Panc1 (cell line): ENCODE measurements at places on chromosomes 11 and 22.

GRCh38 chr11:130150790-130151189, 8.8 kb upstream of the ST14 start:
- H3K36me3 ChIP-seq, result no peaks in the 10 kb centered on the region
- no peak for DNase-seq

- H3K4me3 ChIP-seq, result no peak overlapping the region
- DNase-seq, result no peak
- no peaks in the 10 kb centered on the region for H3K4me1 ChIP-seq
- H3K36me3 ChIP-seq, result no peaks in the 10 kb centered on the region
- H3K27ac ChIP-seq, result no peak overlapping the region
Measured at GRCh38 chr11:40125054-40125453, 1334.4 kb downstream of the LRRC4C start.

GRCh38 chr22:24289741-24290163, 19.1 kb downstream of the SPECC1L start:
- DNase-seq, result no peak
- H3K27ac ChIP-seq, result peak overlapping the region; percentile 14
- H3K4me3 ChIP-seq, result no peak overlapping the region
- no peaks in the 10 kb centered on the region for H3K27me3 ChIP-seq

GRCh38 chr22:48707763-48708557, 1119.7 kb downstream of the BRD1 start:
- H3K4me1 ChIP-seq, result no peaks in the 10 kb centered on the region
- DNase-seq, result no peak
- H3K27ac ChIP-seq, result no peak overlapping the region
- no peaks in the 10 kb centered on the region for H3K36me3 ChIP-seq
- no peaks in the 10 kb centered on the region; the same call in 1 of the 2 replicates for H3K27me3 ChIP-seq

DNA sequence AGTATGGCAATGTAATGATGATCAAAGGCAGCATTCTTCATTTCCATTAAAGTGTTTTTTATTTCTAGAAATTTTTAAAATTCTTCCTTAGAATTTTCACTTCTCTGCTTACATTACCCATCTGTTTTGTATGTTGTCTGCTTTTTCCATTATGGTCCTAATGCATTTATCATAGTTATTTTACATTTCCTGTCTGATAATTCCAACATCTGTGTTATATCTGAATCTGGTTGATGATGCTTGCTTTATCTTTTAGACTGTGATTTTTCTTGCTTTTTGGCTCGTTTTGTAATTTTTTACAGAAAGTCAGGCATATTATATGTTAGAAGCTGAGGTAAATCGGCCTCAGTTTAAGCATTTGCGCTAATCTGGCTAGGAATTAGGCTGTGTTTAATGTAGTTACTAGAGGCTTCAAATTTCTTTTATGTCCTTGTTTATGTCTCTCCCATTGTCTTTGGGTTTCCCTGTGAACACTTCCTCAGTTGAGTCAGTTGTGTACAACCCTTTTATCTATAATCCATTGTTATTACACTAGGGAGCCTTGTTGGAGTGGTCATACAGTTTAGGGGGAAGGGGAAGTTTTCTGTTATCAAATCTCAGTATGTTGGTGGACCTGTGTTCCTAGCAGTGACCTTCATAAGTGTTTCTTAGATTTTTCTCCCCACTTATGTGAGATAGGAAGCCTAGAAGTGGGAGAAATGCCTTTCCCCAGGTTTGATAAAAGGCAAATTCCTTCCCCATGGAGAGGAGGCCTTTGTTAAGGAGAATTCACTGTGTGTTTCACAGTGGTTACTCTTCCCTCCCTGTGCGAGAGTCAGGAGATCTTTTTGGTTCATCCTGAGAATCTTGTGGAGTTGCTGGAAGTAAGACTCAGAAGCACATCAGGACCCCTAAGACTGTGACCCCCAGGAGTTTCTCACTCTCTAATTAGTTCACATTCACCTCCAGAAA, 437.5 kb downstream of the INSC start:
- H3K27ac ChIP-seq, result no peak overlapping the region
- no peaks in the 10 kb centered on the region for H3K4me1 ChIP-seq
- no peaks in the 10 kb centered on the region for H3K27me3 ChIP-seq
- no peaks in the 10 kb centered on the region for H3K36me3 ChIP-seq
- H3K4me3 ChIP-seq, result no peak overlapping the region

- DNase-seq, result no peak
- H3K36me3 ChIP-seq, result no peaks in the 10 kb centered on the region
- no peak overlapping the region for H3K4me3 ChIP-seq
- H3K27ac ChIP-seq, result no peak overlapping the region
- no peaks in the 10 kb centered on the region for H3K27me3 ChIP-seq
Measured at GRCh38 chr22:40799008-40799407, 20.1 kb downstream of the SLC25A17 start.

DNA sequence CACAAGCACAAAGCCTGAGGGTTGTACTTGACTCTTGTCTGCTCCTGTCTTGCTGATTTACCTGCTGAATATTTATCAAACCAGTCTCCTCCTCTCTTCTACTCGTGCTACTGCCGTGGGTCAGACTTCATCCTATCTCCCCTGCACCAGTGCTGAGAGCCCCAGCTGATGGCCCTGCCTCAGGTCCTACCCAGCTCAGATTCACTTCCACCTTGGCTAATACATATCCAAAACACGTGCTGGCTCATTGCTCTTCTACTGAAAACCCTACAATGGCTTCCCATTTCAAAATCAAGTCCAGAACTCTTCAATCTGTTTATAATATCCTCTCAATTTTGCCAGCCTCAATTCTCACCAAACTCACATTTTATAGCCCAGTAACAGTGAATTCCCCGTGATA, 48.3 kb downstream of the RAB30 start:
- H3K36me3 ChIP-seq, result no peaks in the 10 kb centered on the region
- H3K27me3 ChIP-seq, result no peaks in the 10 kb centered on the region
- H3K4me1 ChIP-seq, result peaks cover 19% of the 10 kb centered on the region
- no peak for DNase-seq

DNA sequence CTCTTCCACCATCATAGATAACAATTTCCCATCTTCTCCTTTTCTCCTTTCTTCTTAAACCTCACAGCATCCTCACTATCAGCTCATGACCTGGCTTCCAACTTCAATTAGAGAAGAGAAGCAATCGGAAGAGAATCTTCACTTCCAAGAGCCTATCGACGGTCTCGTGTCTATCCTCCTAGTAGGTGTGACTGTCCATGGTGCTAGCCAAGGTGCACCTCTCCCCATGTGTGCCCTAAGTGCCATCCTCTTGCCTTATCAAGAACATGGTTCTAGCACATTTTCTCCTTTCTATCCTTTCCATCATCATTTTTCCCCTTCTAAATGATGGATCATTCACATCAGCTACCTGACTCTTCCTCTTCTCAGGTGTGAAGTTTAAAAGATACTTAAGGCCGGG, 5.1 kb upstream of the CUL5 start:
- H3K27me3 ChIP-seq, result no peaks in the 10 kb centered on the region
- no peak overlapping the region for H3K4me3 ChIP-seq
- no peaks in the 10 kb centered on the region for H3K36me3 ChIP-seq
- H3K27ac ChIP-seq, result no peak overlapping the region

GRCh38 chr11:111465400-111465799, 46.8 kb downstream of the BTG4 start:
- no peaks in the 10 kb centered on the region for H3K36me3 ChIP-seq
- H3K27me3 ChIP-seq, result peaks cover 5% of the 10 kb centered on the region
- no peak overlapping the region for H3K4me3 ChIP-seq
